ENCODE measurements at places on chromosomes 11 and 22.

- DNase-seq: no peak
Observed at GRCh38 chr11:126624506-126624905, 269.0 kb downstream of the ST3GAL4 start.

GRCh38 chr11:117419482-117420142 lies 92.0 kb downstream of the CEP164 start:
- no peak for DNase-seq

DNA sequence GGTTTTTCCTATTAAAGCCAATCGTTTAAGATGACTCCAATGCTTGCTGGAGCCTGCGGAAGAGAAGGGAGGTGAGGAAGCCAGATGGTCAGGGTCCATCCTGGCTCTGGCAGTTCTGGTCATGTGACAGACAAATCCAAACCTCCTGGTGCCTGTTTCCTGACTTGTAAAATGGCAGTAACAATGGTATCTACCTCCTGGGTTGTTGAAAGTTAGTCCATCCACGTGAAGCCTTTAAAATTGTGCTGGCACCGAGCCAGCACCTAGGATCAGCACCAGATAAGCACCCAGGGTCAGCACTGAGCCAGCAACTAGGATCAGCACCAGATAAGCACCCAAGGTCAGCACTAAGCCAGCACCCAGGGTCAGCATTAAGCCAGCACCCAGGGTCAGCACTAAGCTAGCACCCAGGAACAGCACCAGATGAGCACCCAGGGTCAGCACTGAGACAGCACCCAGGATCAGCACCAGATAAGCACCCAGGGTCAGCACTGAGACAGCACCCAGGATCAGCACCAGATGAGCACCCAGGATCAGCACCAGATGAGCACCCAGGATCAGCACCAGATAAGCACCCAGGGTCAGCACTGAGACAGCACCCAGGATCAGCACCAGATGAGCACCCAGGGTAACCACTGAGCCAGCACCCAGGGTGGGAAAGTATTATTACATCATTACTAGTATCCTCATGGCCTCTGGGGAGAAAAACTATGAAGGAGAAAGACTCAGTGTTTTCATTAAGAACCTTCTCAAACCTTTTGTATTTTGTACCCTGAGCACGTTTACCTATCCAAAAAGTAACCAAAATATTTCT lies 17.2 kb downstream of the KIAA0930 start:
- DNase-seq: no peak

DNA sequence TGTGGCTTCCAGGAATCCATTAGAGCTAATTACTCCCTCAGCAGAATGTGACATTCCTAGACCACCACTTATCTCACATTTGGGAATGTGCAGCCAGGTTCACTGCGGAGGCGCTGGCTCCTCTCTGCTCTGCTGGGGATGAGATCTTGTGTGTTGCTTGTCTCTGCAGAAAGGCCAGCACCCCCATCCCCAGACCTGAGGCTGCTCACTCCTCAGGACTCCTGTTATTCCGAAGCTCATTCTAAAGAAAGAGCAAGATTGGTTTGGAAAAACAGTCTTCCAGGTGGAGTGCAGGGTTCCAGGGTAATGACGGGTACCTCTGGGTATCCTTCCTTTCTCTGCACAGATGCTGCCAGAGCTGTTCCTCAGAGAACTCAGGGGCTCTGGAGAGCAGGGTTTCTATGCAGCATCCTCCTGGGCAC lies 20.8 kb downstream of the RSPH14 start:
- DNase-seq: no peak

DNA sequence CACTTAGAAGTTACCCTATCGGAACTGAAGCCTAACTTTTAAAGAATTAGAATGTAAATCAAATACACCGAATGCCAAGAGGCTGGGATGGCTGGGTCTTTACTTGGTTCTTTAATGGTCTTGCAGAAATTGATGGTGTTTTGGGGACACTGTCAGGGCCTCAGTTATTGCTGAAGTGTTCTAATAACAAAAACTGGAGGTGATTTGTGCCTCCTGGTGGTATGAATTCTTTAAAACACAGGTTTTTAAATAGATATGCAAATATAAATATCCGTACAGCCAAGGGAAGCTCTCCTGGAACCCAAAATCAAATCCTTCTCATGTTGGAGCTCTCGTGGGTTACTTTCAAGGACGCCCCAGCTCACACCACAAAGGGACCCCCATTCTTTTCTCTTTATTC lies 19.3 kb upstream of the TMPRSS5 start:
- DNase-seq: no peak

GRCh38 chr11:65899356-65900124 lies 648 bp downstream of the FOSL1 start:
- peak; percentile 89 for DNase-seq

DNA sequence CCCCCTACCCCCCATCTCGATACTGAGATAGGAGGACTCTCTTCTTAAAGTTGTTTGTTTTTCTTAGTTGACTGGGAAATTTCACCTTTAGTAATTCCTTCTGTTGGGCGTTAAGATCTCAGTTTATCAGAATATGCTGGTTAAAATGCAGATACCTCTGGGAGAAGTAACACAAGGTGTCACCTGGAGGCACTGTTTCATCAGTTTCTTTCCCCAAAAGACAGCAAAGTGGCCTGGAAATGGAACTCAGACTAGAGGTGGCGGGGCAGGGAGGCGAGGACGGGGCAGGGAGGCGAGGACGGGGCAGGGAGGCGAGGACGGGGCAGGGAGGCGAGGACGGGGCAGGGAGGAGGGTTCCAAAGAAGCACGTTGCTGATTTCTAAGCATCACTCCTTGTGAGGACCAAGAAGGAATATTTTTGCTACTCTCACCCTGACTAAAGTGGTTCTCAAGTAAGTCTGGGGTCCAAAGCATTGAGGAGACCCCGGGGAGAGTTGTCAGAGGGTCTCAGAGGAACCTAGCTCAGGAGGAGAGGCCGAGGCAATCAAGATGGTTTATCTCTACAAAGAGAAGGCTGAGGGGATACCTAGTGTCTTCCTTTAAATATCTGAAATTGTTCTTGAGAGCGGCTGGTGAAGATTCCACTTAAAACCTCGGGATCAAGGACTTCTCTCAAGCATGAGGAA lies 147.0 kb upstream of the B3GAT1 start:
- DNase-seq: no peak

GRCh38 chr11:112538534-112539280 lies 278.0 kb upstream of the PLET1 start:
- DNase-seq: peak; percentile 43

- DNase-seq: no peak
Observed at GRCh38 chr11:76617553-76618265, 52.8 kb downstream of the LRRC32 start.

DNA sequence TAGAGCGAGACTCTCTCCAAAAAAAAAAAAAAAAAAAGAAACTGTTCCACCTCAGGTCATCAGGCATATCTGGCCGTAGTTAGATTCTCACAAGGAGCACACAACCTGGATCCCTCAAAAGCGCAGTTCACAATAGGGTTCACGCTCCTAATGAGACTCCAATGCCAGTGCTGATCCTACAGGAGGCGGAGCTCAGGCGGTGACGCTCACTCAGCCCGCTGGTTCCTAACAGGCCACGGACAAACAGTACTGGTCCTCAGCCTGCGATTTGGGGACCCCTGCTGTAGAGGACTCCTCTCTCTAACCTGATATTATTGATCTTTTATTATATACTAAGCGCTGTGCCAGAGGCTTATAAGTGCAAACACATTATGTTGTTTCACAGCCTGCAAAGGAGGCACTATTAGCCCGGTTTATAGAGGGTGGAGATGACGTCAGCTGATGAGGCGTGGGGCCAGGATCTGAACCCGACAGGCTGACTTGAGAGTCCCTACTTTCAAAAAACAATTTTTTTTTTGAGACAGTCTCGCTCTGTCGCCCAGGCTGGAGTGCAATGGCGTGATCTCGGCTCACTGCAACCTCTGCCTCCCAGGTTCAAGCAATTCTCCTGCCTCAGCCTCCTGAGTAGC lies 4.9 kb upstream of the MAFF start:
- no peak for DNase-seq

- DNase-seq: no peak
Observed at GRCh38 chr11:35235157-35235468, 96.1 kb downstream of the CD44 start.

- no peak for DNase-seq
Observed at GRCh38 chr11:47971501-47971900, 8.9 kb upstream of the PTPRJ start.

DNA sequence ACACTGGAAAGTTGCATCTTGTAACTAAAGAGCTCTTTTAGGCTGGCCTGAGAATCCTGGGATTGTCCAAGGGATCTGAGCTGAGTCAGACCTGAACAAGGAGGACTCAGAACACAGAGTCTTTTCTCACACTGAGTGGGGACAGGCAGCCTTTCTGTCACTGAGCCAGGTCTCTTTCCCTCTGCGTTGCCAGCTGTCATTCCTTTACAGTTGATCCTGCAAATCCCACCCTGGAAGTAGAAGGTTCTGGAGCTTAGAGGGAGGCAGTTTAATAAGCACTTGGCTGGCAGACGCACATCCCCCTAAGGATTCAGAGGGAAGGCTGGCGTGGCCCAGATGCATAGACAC lies 76.3 kb upstream of the SUSD2 start:
- no peak for DNase-seq

- peak; percentile 98 for DNase-seq
Observed at GRCh38 chr22:50507421-50507990, at the start of gene LMF2. LMF2 (minus strand) TSS chr22:50507702; CDS start chr22:50507675, 27 bp downstream.

GRCh38 chr22:42432020-42432596 lies at the start of gene NFAM1:
NFAM1 (minus strand) TSS chr22:42432403; CDS start chr22:42432357, 46 bp downstream.
- no peak for DNase-seq

GRCh38 chr22:31898926-31899325 lies 45.4 kb upstream of the YWHAH start:
- no peak for DNase-seq

DNA sequence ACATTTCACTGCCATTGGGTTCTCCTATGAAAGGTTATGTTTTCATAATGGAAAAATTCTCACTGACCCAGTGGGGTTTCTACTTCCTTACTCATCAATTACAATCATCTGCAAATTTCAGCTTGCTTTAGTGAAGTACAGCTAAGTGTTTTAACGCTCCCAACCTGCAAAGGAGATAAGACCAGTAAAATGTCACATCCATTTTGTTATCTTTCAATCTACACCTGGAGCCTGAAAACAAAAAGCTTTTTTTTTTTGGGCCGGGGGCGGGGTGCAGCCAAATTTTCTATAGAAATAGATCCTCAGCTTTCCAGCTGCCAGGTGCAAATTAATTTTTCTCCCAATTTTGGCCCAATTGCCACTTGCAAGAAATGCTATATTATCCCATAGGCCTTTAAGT lies 40.6 kb downstream of the CADM1 start:
- no peak for DNase-seq

- no peak for DNase-seq
Observed at GRCh38 chr11:122036493-122036892, 79.5 kb downstream of the BLID start.

DNA sequence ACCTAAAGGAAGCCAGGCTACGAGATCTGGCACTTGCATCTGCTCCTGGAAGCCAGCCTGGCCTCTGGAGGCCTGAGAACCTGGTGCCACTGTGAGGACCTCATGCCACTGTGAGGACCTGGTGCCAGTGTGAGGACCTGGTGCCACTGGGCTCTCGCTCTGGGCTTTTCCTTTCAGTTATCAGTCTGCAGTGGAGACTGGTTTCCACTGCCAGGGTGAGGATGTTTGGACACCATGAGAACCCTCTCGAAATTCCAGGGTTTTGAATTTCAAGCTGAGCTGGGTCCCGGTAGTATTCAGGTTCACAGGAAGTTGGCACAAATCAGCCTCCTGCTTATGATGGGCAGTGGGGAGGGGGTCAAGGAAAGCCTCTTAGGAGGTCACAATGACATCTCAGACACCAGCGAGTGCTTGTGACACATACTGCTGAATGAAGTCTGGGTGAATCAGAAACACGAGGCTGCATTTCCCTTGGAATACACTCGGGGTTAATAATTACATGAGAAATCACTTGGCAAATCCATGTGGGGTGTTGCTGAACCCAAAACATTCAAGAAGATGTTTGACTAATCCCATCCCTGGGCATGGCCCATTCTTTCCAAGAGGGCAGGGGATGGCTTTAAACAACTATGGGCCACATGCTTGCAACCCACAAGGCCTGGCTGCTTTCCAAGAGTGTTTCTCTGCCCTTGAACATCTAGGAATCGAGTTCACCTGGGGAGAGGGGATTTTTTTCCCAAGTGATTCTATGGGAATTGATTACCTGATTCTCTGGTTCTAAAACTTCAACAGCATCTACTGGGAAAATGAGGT lies 60.2 kb downstream of the LINC01488 start:
- DNase-seq: no peak

DNA sequence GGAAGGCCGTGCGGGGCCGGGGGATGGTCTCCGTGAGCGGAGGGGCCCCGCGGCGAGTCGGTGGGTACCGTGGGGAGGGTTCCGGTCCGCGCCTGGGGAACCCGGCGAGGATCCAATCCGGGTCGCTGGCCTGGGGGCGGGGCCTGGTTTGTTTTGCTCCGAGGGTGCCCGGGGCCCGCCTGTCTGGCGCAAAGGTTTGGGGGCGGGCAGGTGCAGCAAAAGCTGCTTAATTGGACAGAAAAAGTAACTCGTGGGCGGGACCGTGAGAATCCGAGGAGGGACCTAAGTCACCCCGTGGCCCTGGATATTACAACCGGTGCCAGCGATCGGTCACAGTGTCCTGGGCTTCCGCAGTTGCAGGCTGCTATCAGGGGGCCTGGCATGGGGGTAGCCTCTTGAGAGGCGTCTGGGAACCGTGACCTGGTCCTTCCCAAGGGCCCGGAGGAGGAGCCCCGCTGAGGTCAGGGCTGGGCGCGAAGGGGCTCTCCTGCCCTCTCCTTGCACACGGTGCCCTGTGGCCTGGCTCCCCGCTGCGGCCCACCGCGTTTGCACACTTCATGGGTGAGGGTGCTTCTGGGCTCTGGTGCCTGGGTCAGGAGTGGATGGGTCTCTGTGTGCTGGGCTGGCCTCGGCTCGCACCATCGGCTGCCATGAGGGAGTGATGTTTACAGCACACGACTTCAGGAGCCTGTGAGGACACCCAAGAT lies 1.4 kb downstream of the PNPLA2 start:
- peak; percentile 95 for DNase-seq

GRCh38 chr11:112073941-112074811 lies at the start of the genes NKAPD1 and PIH1D2:
NKAPD1 (plus strand) TSS chr11:112074299; CDS start chr11:112075575, 1,276 bp downstream.
PIH1D2 (minus strand) TSS chr11:112074017; CDS start chr11:112073174, 843 bp downstream.
- peak; percentile 86 for DNase-seq

GRCh38 chr11:17718510-17718962 lies 835 bp upstream of the MYOD1 start:
- no peak for DNase-seq

GRCh38 chr11:68357568-68357967 lies 45.2 kb downstream of the LRP5 start:
- no peak for DNase-seq

- no peak for DNase-seq
Observed at GRCh38 chr11:103872748-103873147, 163.7 kb upstream of the DDI1 start.

GRCh38 chr11:2135018-2135569 lies 4.1 kb downstream of the IGF2 start:
- DNase-seq: peak; percentile 2

DNA sequence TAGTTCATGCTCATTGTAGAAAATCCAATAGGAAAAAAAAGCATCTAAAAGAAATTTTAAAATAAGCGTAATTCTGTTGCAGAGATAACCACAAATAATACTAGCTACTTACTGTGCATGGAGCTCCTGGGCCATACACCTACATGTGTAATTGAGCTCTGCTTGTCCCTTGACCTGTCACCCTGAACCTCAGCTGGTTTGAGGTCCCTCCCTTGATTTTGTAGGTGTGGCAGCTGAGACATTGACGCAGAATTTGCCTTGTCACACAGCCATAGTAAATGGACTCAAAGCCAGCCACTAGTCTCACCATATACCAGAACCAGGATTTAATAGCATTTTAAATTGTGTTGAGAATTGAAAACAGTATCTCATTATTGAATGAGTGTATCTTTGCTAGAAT lies 135.3 kb downstream of the MORC2 start:
- DNase-seq: no peak

GRCh38 chr11:40227730-40228129 lies 1231.7 kb downstream of the LRRC4C start:
- DNase-seq: no peak

GRCh38 chr11:6251120-6251733 lies 8.4 kb upstream of the CCKBR start:
- peak; percentile 77 for DNase-seq

Data from activated CD4-positive, alpha-beta T cell treated with anti-CD3 and anti-CD28 coated beads for 36 hours (primary cell).